ENCODE measurements at places on chromosomes 11 and 22.

GRCh38 chr22:30444632-30445437, 19.3 kb downstream of the MTFP1 start:
- DNase-seq = peak; percentile 90

DNA sequence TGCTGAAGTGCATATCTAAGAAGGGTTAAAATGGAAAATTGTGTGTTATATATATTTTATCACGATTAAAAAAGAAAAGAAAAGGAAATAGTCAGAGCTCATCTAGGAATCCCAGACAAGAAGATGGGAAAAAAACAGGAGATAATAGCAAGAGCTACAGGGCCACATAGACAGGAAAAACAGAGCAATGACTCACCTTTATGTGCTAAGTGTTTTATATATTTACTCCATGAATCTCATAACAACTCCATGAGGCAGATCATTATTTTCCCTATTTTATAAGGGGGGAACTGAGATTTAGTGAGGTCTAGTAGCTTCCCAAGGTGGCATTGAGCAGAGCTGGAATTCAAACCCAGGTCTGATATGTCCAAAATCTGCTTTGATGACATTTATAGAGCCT, 18.1 kb upstream of the ELF5 start:
- no peak for DNase-seq

DNA sequence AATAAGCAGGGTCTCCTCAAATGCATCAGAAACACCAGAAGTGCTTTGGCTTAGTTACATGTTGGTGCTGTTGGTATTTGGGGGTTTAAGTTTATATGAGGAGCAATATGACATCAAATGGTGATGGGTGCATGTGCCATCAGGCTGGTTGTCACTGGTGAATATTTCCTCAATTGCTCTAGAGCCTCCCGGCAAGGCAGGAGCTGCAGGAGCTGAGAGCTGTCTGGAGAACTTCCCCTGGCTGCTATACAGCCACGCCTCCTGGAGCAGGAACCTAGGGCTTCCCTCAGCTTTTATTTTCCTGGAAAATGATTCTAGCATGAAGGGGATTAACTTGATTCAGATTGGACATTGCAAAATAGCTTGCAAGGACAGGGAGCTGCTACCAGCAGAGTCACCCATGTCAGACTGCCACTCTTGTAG, 15.8 kb downstream of the IGLL5 start:
- peak; percentile 19 for DNase-seq

DNA sequence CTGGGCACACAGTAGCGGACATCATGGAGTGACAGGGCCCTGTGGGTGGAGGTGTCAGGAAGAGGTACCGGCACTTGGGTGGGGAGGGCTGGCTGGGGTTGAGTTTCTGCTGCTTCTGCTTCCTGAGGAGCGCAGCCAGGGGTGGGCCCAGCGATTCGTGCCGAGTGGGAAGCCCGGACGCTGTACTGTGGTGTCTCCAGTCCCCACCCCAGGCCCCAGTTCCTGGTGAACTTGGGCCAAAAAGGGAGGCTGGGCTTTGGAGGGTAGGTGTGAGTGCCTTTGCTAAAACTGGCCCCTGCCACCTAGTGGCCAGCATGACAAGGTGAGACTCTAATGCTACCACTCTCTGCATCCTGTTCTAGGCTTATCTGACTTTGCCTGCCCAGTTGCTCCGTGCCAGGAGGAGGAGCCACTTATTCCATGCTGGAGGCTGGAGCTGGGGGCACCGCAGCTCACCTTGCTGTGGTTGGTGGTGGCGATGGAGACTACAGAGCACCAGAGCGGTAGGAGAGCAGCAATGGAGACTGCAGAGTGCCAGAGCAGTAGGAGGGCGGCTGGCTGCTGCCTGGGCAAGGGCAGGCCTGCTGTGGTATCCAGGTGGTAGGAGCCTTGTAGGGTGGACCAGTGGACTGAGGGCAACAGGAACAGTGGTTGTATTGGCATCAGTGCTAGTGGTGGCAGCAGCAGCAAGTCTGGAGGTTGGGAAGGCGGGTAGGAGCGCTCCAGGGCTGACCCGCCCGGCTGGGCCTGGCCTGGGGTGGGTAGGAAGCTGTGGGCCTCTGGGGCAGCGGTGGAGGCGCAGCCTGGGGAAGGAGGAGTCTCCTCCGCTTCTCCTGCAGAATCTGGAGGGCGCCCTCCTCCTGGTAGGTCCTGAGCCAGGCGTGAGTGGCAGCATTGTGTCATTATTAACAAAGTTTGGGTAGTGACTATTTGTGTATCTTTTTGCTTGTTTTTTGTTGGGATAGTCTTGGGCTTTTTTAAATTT, 2.2 kb upstream of the RFPL2 start:
- peak; percentile 35 for DNase-seq

- DNase-seq = no peak
Observed at GRCh38 chr11:93611836-93612677, 49.4 kb upstream of the CEP295 start.

GRCh38 chr11:126525216-126525615, 169.7 kb downstream of the ST3GAL4 start:
- no peak for DNase-seq

DNA sequence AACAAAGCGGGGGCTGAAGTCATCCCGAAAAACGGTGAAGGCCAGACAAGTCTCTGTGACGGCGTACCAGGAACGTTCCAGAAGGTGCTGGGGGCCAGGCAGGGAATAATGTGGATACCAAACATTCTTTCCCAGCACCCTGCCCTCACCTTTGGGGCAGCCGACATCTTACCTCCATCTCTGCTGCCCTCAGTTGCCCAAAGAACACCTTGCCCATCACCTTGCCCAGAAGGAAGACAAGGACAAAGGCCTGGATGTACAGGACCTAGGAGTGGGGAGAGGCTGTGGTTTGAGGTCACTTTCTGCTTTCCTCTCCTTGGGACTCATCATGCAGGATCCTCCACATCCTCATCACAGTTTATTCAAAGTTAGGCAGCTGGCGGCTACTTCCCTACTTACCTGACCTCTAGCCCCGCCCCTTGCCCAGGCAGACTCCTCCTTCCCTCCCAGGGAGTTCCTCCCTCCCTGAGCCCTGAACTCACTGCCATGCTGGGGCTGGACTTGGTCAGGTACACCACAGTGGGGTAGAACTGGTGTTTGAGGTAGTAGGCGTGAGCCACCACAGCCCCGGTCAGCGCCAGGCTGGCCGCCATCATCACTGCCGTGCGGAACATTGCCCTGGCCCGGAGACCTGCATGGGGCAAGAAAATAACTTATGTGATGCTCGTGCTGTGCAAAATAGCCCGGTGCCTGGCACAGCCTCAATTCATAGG, 1.2 kb downstream of the SYVN1 start:
- peak; percentile 62 for DNase-seq

Data from WERI-Rb-1 (cell line).